ENCODE measurements at places on chromosomes 5 and 9.

DNA sequence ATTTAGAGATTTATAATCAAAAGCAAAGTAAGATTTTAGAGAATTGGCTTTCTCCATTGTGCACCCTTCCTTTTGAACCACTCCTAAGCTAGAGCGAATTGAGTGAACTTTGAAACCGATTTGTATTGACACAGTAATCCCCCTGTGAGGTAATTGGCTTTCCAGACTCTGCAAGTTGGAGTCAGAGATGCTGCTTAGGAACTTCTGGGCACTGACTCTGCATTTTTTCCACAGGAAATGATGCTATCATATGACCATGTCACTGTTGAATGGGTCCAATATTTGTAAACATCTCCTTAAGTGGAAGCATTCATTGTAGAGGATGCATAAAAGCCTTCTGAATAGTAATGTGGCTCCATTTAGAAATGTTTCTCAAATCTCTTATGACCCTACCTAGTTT lies 394.4 kb upstream of the ZNF608 start:
- DNase-seq: no peak

DNA sequence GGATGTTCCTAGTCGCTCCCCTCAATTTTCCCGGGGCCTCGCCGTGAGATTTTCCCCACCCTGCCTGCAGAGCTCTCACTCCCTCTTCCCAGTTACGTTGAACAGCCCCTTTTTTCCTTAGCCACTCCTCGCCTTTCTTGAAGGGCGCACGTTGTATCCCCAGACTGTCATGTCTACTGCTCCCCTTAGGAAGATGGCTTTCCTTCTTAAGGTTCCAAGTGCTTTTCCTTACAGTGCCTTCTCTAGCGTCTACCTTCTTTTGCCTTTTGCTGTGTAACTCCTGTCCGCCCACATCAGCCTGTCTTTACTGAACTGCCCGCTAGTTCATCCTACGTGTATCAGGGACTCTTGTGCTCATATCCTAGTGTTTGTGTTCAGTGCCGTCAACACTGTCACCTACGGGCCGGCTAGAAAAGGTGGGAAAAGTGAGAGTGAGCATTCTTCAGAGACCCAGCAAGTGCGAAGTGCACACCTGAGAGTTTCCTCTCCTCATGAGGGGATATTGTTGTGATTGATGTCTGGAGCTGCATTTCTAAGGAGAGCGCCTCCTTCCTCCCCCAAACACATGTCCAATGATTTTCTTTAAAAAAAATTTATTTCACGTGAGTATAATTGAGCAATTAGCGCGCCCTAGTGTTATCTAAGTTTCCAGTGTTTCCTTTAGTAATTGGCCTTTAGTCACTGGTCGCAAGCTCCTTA lies 764 bp downstream of the CAMLG start:
- DNase-seq: no peak

DNA sequence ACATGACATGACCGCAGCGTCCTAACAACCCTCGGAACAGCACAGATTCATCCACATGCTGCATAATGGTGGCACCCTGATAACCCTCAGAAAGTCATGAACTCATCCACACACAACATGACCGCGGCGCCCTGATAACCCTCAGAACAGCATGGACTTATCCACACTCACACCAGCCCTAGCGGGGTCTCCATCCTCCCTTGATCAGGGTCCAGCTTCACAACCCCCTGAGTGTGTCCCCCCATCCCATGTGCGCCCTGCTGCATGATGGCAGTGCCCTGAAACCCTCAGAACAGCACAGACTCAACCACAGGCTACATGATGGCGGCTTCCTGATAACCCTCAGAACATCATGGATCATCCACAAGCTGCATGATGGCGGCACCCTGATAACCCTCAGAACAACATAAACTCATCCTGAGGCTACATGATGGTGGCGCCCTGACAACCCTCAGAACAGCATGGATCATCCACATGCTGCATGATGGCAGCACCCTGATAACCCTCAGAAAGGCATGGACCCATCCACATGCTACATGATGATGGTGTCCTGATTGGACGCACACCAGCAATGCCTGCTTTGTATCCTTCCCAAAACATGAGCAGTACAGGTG lies 28.3 kb downstream of the SLC6A3 start:
- DNase-seq: no peak

- no peak for DNase-seq
Measured at GRCh38 chr9:104775976-104776375, 12.0 kb downstream of the NIPSNAP3B start.

DNA sequence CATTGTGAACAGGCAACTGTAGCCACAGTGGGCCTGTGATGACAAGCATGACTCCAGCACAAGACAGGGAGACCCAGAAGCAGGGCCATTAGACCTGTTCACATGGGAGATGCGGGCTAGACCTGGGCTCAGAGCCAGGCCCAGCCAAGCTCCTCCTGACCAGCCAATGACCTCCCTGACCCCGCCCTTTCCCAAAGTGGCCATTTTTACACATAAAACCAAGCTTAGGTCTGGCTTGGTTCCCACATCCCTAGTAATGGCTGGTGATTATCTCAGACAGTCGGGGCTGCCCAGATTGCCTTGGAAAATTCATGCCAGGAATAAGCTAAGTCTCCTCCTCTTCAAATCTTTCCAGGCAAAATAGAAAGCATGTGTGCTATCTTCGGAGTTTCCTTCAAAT lies 94.1 kb downstream of the FRMD3 start:
- no peak for DNase-seq

DNA sequence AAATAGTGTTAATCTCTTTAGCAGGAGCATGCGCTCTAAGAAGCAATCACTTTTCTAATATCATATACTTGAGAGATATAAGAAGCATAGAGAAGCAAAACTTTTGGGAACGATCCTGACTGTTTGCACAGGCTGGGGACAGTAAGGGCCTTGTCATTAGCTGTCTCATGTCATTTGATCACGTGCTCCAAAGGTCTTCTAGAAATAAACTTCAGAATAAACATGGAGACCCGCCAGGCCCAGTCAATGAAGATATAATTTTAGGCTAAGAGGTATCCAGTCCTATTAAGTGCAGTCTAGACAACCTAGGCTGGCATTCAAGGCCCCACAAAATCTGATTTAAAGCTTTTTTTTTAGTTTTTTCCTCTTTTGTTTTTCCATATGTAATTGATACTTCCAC lies 111.0 kb upstream of the APC start:
- no peak for DNase-seq

- DNase-seq: no peak
Measured at GRCh38 chr5:40911266-40911665, 2.0 kb downstream of the C7 start.

GRCh38 chr5:79464695-79465332 lies 49.1 kb downstream of the HOMER1 start:
- no peak for DNase-seq

- DNase-seq: no peak
Measured at GRCh38 chr9:94210616-94211603, 48.2 kb upstream of the ZNF169 start.

- no peak for DNase-seq
Measured at GRCh38 chr5:57940236-57940635, 457.6 kb upstream of the ACTBL2 start.

DNA sequence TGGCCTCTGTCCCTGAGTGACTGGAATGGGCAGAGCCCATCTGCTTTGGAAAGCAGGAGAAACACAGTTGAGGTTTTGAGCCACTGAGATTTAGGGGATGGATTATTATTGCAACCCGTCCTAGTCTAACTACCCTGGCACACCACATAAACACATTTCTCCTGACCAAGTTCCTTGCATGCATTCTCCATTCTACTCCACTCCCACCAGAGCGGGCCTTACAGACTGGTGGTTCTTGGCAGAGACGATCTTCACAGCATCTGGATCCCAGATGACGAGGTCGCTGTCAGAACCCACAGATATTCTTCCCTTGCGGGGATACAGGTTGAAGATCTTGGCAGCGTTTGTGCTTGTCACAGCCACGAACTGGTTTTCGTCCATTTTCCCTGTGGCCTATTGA lies 111.0 kb downstream of the DPYSL3 start:
- no peak for DNase-seq

DNA sequence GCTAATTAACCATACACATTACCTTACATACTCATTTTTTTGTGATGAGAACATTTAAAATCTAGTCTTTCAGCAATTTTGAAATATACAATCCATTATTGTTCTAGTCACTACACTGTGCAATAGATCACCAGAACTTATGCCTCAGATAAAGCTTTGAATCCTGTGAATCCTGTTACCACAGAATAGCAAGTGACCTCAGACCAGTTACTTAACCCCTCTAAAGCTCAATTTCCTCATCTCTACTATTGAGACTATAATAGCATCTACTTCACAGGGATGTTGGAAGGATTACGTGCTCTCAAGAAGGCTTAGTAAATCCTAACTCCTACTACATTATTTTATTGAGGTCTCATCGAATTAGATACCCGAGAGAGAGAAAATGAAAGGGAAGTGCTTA lies 60.2 kb upstream of the PIP5K1B start:
- no peak for DNase-seq

DNA sequence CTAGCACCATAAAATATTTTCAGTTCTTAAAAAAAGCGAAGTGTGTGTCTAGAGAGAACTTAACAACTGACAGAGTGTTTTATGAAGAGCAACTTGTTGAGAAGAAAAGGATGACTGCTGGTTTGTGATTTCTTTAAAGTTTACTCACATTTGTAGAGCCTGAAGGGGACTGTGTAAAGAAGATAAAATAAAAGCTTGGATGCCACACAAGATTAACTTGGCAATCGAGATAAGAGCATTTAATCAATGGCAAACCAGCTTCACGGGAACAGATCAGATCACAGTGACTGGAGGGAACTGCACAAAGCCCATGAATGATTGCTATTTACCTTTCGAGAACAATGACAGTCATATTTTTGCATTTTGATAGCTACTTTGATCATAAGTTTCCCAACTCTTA lies 2013.1 kb upstream of the CDH9 start:
- DNase-seq: no peak

DNA sequence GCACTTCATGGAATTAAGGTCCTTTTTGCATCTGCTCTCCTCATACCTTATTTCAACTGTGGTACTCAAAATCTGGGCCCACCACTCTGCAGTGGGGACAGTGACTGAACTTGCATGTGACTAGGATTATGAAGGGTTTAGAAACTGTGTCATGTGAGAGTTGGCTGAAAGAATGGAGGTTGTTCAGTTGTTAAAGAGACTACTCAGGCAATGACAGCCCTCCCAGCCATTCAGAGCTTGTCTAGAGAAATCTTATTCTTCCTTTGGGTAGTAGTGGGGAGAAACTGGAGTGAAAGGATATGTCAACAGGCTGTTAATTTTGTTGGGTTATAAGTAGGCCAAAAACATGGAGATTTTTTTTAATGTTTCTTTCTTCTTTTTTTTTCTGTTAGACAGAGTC lies 10.3 kb downstream of the AOPEP start:
- no peak for DNase-seq

GRCh38 chr9:23677446-23677845 lies 148.6 kb downstream of the ELAVL2 start:
- no peak for DNase-seq

GRCh38 chr9:114507726-114508125 lies 2.5 kb upstream of the WHRN start:
- DNase-seq: no peak
